ENCODE measurements at places on chromosomes 1 and 21.
A peak's percentile ranks its signal among the peaks of the same experiment; 100 is the strongest.

GRCh38 chr1:90708236-90708786, 8.8 kb downstream of the BARHL2 start:
- no peak for DNase-seq

GRCh38 chr21:46394595-46395104, 64.0 kb upstream of the DIP2A start:
- DNase-seq = no peak

DNA sequence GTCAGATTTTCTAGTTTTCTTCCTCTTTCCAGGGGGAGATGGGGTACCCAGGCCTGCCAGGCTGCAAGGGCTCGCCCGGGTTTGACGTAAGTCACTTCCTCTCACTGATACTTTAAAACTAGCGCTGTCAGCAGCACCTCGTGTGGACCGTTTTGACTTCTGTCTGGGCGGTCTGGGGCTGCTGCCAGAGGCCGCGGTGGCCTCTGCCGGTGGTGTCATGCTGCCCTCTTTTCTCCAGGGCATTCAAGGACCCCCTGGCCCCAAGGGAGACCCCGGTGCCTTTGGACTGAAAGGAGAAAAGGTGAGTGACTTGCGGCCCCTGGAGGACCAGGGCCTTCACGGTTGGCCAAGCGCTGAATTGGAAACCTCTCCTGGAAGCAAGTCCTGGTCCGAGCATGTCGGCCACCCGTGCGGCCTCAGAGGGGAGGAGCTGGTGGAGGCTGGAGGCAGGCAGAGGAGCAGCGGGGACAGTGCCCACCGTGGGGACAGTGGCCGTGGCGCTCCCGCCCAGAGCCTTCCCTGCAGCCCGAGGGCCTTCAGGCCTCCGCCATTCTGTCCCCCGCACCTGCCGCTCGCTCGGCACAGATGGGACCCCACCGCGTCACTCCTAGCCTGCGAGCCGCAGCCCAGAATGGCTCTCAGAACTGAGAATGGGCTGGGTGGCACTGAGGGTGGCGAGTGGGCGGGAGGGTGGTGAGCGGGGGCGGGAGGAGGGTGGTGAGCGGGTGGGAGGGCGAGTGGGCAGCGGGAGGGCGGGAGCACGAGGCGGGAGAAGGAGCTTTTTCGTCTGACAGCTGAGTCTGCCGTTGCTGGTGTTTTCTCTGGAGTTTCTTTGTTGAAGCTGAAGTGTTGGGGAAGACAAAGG, 9.4 kb downstream of the COL6A1 start:
- no peak for DNase-seq

GRCh38 chr1:10629816-10630571, 155.2 kb downstream of the PEX14 start:
- DNase-seq = no peak

- peak; percentile 85 for DNase-seq
These were observed at the start of gene ZMYM1 for GRCh38 chr1:35079003-35079930. Gene ZMYM1, plus strand, starts transcription at chr1:35079385. Its CDS starts 14,603 bp downstream, at chr1:35093988.

DNA sequence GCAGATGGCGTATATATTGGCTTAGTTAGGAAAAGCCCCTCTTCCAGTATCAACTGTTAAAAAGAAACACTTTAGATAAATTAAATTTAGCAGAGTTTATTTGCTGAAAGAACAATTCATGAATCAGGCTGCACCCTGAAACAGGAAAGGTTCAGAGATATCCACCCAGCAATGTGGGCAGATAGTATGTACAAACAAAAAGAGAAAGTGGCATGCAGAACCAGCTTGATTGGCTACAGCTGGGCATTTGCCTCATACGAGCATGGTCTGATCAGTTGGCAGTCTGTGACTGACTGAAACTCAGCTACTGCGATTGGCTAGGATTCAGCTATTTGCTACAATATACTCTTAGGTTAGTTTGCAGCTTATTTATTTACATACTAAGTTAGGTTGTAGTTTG, 98.2 kb downstream of the ZC3H11B start:
- DNase-seq = no peak

DNA sequence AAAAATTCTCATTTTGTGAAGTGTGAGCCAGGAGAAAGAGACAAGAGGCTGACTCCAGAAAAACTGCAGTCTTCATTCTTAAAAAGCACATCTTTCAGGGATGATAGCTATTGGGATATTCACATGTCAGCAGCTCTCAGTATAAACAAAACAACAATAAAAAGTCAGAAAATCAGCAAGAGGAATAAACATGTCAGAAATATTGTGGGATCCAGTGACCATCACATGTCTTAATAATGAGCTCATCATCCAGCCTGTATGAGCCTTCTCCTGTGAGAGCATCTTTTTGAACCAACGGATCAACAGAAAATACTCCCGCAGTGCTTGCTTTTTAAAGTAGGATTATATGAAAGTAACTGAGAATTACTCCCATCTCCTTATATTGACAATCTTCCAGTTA, 241.6 kb downstream of the SMYD3 start:
- no peak for DNase-seq

DNA sequence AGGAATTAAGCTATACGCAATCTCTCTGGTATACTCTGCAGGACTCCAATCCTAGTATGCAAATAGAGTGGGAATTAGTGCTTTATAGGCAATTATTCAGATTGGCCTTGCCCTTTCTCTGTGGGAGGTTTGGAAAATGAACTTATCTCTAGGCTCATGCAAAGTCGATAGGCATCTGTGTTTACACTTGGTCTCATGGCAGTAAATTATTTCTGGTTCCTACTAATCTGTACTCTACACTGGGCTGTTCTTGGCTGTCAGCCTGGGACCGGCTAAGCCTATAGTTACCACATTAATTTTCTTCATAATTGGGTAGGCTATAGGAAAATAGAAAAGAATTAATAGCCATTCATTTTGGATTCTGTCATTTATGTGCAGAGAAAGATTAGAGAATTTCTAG, 544.6 kb downstream of the AMY1C start:
- no peak for DNase-seq

GRCh38 chr1:226919587-226919986, 20.5 kb upstream of the COQ8A start:
- DNase-seq = no peak

DNA sequence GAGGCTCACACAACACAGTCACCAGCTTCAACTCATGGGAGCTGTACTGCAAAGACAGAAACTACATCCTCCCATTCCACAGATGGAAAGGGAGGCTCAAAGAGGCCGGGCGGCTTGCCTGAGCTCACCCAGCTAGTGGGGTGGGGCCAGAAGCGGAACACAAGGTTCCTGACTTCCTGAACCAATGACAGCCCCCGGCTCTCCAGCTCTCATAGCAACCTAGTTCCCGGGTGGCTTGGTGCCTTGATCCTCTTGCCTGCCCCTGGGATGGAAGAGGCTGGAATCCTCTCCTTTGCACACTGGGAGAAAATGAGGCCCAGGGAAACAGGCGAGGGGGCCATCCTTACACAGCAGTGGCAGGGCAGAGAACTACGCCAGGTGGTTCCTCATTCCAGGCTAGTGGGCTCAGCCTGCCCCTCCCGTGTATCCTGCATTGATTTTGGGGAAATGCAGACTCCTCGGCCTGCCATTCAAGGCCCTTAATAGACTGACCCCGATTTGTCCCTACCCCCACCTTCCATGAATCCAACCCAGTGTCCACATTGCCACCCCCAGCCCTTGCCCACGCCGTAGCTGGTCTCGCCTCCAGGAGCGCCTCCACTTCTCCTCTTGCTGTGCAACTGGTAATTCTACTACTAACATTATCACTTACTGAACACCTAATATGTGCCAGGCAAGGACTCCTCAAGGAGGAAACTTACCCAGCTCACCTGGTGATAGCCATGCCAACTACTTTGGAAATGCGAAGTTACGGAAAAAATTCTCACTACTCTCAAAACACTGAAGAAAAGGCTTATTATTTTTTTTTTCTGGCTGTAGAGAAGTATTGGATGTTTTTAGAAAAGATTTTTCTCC, 5.0 kb downstream of the RAP1GAP start:
- no peak for DNase-seq

GRCh38 chr1:78490861-78491450, at the start of gene PTGFR:
Gene PTGFR, plus strand, starts transcription at chr1:78490974. Its CDS starts 1,770 bp downstream, at chr1:78492744.
- DNase-seq = peak; percentile 1

- DNase-seq = no peak
These were observed 48.4 kb downstream of the CAPZB start for GRCh38 chr1:19436716-19437476.

- no peak for DNase-seq
These were observed 228.6 kb downstream of the PAPPA2 start for GRCh38 chr1:176691251-176692228.

- no peak for DNase-seq
These were observed 37.2 kb downstream of the LRRC8C start for GRCh38 chr1:89670163-89670562.

DNA sequence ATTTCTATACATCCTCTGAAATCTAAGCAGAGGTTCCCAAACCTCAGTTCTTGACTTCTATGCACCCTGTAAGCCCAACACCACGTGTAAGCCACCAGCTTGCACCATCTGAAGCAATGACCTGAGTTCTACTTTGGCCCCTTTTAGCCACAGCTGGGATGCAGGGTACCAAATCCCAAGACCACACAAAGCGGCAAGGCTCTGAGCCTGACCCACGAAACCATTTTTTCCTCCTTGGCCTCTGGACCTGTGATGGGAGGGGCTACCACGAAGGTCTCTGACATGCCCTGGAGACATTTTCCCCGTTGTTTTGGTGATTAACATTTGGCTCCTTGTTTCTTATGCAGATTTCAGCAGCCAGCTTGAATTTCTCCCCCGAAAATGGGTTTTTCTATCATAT, 38.8 kb downstream of the STXBP3 start:
- DNase-seq = no peak

DNA sequence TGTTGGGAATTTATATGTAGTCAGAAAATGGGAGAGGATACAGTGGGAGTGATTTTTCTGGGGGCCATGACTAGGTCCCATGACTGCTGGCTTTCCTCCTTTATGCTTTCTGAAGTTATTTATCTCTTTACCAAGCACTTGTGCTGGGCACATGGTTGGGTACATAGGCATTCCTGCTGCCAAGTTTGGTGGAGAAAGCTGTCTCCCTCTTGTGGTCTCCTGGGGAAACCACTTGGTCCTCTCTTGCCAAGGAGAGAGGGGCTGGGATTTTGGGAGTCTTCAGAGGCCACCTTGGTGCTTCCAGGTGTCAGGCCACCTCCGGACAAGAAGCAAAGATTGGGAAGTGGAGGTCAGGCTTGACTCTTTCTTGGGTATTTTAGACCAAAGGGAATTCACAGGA, 120.2 kb upstream of the KCNE2 start:
- no peak for DNase-seq

DNA sequence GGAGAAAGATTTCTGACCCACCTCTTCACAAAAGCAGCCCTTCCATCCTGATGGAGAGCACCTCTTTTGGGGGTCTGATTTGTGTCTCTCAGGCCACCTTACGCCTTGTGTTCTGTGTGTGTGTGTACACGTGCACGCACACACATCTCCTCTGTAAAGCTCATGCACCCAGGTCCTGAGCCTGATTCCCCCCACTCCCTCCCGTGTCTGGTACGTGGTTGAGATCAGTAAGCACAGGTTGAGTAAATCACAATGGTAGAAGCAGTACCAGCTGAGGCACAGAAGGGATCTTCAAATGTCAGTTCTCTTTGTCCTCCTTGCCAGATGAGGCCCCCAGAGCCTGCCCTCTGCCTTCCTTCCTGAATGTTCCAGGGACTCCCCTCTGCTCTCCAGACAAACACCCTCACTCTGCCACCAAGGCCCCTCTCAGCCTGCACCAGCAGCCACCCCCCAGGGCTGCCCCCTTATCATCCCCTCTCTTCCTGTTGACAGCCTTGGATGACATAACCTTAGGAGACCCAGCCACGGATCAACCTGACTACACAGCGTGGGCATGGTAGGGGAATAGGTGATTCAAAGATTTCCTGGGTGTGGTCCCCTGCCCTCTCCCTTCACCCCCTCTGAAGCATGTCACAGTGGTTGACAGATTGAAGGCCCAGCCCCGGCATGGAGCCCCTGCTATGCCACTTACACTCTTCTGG, 112.8 kb downstream of the HIVEP3 start:
- no peak for DNase-seq

- DNase-seq = no peak
These were observed 47.6 kb downstream of the IER5 start for GRCh38 chr1:181135815-181136737.

- DNase-seq = no peak
These were observed 73.7 kb downstream of the CAPZB start for GRCh38 chr1:19411612-19412011.

- DNase-seq = no peak
These were observed 1.0 kb upstream of the JAM2 start for GRCh38 chr21:25637851-25638659.

DNA sequence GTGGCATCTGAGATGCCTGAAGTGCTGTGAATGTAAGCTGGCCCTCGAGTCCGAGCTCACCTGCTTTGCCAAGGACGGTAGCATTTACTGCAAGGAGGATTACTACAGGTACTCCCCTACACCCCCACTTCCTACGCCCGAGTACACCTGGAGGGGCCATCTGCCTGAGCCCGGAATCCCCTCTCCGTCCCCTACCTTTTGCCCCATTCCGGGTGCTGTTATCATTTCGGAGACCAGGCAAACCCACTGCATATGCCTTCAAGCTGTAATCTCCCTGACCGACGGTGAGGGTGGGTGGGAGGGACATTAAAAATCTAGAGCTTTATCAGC, 2.9 kb downstream of the LHX9 start:
- no peak for DNase-seq

GRCh38 chr1:93704052-93704451, 22.4 kb upstream of the BCAR3 start:
- DNase-seq = no peak

- DNase-seq = no peak
These were observed 59.9 kb downstream of the LDLRAD2 start for GRCh38 chr1:21871943-21872342.
